ENCODE measurements at places on chromosomes 13 and 19.

GRCh38 chr19:4568886-4569285, 9.4 kb upstream of the SEMA6B start:
- no peak for DNase-seq

DNA sequence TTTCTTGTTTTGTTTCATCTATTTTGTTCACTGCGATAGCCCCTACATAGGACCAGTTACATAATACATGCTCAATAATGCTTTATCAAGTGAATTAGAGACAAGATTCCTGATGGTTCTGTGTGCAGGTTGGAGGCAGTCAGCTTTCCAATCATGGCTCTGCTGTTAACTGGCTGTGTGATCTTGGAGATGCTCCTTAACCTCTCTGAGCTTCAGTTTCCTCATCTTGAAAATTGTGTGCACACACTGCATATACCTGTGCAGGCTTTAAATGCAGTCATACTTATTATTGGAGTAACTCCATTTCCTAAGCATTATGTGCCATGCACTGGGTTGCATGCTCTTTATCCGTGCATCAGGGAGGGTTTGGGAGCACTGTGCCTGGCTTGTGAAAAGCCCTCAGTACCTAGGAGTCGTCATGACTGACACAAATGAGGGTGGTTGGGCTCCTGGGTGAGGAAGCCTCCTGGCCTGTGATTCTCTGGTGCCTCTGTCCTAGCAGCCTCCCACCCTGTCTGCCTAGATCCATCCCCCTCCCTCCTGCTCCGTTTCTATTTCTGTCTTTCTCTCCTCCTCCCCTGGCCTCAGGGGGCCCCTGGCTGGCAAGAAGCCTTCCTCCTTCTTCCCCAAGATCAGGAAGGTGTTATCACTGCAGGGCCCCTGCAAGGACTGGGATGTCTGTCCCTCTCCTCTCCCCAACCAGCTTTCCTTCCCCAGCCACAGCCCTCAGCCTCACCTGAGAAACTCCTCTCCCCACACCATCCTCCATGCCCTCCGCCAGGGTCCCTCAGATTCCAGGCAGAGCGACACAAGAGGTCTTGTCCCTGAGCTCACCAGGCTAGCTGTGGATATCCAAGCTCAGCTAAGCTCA, 8.7 kb downstream of the IFNL1 start:
- no peak for DNase-seq

GRCh38 chr13:70623239-70623638, 515.0 kb upstream of the KLHL1 start:
- no peak for DNase-seq

- no peak for DNase-seq
Observed at GRCh38 chr19:30003866-30004265, 61.8 kb downstream of the URI1 start.

DNA sequence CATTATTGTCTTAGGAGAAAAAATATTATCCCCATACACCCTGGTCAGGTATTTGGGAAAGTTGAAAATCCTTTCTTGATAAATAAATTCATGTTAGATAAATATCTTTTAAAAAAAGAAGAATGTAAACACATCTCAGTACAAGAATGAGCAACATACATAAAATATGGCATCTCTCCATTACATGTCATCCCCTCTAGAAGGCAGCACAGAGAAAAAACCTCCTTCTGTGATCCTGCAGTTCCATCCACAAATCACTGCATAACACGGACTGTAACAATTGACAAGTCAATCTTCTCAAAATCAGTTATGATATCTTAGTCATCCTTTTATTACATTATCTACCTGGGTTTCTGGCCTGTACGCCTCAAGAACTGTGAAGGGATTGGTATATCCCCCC, 683.9 kb upstream of the KLHL1 start:
- DNase-seq, result no peak

DNA sequence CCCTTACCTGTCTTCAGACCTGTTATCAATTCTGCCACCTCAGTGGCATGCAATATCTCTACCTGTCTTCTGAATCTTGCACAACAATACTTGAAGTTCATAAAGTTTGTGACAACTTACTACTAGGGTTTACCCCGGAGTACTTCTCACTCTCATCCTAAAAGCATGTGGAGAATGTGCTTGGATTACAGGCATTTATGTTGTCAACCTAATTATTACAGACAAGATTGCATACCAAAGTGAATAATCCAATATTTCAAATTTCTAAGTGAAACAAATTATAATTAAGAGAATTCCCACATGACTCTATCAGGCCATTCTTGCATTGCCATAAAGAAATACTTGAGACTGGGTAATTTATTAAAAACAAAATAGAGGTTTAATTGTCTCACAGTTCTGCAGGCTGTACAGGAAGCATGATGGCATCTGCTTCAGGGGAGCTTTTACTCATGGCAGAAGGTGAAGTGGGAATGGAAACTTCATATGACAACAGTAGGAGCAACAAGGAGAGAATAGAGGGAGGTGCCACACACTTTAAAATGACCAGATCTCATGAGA, 661.0 kb upstream of the SPRY2 start:
- DNase-seq, result no peak

DNA sequence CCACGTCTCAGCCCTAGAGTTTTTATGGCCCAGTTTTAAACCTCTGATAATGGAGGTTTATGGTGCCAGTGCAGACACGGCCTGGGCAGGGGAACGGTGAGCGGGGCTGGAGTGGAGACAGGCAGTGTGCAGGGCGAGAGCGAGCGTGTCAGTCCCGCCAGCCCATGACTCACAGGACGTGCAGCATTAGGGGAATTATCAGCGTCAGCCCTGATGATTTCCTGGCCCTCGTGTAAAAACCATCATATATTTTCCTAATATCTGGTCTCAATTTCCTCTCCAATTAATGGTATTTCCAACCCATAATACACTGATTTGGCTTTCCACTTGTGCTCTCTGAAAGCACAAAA, 104.6 kb upstream of the VSTM2B start:
- no peak for DNase-seq

DNA sequence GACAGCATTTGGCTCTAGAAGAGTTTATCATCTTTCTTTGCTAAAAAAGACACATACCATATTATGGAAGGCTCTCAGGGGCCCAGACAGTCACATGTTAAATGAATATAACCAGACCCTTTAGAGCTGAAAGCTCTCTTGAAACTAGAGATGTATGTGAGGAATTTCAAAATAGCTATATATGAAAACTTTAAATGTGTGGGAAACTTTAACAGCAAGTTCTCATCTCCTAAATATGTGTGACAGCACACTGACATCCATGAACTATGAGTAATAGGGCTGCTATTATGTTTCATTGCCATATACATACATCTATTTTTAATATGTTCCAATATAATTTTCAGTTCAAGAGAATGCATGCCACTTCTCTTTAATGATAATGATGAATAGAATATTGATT, 509.5 kb downstream of the GPC6 start:
- DNase-seq, result no peak

DNA sequence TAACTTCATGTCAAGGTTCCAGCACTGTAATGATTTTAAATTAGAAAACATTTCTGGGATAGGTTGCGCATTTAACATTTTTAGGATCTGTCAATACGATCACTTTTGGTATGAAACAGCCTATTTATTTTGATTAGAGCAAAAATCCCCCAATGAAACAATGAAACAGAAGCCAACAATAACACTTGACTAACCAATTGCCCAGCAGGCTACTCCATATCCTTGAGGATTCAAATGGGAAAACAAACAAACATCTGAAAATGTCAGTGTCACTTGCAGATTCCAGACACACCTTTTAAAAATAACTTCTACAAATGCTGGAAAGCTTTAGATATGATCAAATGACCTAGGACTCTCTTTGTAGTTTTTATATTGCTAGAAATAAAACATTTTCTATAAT, 1412.5 kb upstream of the PRR20A start:
- DNase-seq, result no peak

- DNase-seq, result no peak
Observed at GRCh38 chr13:36251017-36251416, 36.7 kb upstream of the SOHLH2 start.

GRCh38 chr13:23760000-23760399, 129.2 kb downstream of the MIPEP start:
- DNase-seq, result no peak

DNA sequence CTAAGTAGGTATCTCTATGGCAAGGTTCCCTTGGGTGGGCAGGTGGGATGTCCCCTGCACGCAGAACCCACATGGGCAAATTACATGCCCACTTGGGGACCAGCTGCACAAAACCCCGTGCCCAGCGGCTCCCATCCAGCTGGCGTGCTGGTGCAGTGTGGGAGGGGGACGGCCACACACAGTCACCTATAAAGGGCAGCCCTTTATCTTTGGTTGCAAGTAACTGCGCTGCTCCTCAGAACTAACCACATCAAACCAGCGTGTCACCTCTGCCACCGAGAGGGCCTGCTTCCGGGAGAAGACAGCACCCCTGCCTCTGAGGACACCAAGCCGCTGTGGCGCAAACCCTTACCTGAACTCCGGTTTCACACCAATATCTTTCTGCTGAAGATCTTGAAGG, 32.2 kb downstream of the ANKRD27 start:
- DNase-seq, result peak; percentile 34

DNA sequence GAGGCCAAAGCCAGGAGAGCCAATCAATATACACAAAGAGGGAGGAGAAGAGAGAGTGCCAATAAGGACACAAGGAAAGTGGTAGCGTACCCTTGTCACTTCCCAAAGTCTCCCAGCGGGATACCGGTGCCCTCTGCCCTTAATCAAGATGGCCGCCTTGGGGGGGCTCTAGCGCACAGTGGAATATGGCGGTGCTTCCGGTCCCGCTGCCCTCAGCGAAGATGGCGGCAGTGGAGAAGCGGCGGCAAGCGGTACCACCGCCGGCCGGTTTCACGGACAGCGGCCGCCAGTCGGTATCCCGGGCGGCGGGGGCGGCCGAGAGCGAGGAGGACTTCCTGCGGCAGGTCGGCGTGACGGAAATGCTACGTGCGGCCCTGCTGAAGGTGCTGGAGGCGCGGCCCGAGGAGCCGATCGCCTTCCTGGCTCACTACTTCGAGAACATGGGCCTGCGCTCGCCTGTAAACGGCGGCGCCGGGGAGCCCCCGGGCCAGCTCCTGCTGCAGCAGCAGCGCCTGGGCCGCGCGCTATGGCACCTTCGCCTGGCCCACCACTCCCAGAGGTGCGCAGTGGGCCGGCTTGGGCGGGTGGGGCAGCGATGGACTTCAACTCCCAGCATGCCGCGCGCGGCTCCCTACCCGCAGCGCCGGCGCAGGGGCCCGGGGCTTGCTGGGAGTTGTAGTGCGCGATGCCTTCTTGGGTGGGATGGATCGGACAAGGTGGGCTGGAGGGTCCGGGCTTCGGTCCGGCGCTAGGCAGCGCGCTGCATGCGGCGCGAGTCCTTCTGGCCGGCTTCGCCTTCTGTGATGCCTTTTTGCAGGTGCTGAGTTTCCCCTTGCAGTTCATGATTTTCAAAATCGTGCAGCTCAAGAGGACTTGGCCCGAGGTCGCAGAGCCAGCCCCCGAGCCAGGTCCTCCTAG, at the start of gene TPGS1:
Gene TPGS1, plus strand, starts transcription at position 212 of the 918 bp plus-strand sequence. Its CDS starts 10 bp downstream, at position 222.
- peak; percentile 75 for DNase-seq

All from T-helper 9 cell (primary cell).